ENCODE measurements at places on chromosomes 5 and 9.

- no peak for DNase-seq
Observed at GRCh38 chr9:68979538-68980314, 34.2 kb downstream of the PRKACG start.

DNA sequence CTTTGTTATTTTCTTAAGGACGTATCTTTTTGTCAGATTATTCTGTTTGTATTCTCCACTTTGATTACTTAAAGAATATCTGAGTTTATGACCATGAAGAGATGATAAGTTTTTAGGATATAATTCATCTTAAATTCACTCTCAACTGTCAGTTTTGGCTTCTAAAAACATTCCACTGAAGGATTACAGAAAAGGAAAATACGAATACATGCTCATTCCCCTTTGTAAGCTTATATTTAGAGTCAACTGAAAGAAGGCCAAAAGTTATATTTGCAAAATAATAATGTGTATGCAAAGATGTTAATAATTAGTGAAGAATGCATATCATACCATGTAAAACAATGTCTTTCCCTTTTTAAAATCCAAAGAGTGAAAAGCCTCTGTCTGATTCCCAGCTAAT lies 52.5 kb downstream of the ZNF474 start:
- DNase-seq: no peak

DNA sequence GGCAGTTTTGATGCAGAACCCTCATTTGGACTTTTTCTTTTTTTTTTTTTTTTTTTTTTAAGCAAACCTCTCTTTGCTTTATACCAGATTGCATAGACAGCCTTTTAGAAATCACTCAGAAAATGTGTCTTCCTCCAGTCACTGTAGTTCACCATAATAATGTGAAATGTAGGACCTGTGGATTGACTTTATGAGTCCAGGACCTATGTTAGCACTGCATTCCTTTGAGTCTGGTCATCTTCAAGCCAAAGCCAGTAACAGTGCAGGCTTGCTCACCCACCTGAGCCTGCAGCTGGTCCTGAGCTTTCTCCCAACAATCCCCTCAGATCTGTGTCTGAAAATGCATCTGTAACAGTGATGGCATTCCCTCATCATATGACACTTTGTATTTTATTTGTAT lies 110.7 kb upstream of the NFIL3 start:
- DNase-seq: no peak

DNA sequence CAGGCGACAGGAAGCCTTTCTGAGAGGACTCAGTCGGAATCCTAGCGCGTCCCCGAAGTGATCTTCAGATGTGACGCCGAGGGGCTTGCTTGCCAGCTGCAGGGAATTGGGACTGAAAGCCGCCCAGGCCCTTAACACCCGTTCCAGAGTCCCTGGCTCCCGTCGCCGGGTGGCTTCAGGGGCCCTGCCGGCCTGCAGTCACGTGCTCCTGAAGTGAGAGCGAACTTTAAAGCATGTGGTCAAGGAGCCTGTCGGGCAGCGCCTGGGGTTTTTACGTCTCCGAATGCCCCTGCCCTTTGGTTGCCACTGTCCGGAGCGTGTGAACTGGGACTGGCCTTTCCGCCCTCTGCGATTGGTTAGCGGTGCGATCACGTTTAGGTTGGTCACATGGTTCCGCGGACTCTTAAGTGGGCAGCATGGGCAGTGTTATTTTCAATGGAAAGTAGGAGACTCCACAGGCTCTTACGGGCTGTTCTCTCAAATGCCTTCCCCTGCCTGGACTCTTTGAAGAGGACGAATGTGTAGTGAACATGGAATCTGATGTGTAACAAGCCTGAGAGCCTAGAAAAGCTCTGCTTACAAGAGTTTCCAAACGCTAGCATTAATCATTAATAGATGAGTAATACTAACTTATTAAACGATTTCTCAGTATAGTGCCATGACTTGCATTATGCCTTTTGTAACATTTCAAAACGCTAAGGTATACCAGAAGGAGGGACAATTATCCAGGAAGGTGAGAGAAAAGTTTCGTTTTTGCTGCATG lies 1.9 kb downstream of the VLDLR start:
- peak; percentile 50 for DNase-seq

- DNase-seq: no peak
Observed at GRCh38 chr9:97415146-97415545, 3.2 kb downstream of the TDRD7 start.

DNA sequence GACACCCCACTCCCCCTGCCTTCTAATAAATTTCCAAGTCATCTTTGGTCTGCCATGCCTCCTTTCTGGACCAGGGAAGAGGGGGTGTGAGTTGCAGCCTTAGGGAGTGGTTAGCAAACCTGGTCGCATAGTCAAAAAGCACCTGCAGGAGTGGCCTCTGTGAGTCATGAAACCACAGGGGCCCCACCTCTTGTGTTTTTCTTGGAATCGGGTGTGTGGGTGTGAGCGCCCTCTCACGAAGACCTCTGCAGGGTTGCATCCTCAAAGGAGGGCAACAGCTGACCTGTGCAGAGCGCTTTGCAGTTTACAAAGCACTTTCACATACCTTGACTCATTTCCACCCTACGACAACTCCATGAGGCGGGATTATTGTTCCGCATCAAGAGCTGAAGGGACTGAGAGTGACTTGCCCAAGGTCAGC lies 36.8 kb upstream of the TEX48 start:
- no peak for DNase-seq

DNA sequence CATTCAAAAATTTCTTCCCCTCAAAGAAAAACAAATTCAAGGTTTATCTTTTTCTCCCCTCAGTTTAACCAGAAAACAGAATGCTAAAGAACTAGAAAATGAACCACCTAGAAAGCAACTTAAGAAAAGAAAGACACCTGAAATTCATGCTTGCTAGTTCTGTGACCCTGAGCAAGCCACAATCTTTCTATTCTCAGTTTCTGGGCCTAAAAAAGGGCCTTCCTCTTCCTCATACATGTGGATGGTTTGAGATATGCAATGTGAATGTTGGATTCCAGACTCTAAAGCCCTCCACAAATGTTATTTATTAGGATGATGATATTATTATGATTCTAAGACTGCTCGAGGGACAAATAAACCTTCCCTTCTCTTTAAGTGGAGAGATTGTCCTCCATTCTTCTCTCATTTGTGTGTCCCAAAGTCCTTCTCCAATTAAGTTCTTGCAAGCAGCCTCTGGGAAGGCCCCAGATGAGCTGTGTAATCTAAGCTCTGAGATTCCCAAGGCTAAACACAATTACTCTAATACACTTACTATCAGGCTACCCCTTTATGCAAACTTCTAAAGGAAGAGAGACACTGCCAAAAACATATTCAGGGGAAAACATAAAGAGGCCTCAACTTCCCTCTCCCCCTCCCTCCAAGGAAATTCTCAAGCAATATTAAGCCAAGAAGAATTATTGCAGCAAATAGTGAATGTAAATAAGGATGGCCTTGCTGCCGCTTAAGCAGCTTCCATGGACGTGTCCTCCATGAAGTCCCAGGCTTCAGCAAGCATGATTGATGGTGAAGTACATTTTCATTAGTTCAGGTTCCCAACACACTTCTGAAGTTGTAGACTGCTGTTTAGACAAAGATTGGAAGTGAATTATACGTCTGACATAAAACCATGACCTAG lies 80.2 kb downstream of the PRKACG start:
- no peak for DNase-seq

DNA sequence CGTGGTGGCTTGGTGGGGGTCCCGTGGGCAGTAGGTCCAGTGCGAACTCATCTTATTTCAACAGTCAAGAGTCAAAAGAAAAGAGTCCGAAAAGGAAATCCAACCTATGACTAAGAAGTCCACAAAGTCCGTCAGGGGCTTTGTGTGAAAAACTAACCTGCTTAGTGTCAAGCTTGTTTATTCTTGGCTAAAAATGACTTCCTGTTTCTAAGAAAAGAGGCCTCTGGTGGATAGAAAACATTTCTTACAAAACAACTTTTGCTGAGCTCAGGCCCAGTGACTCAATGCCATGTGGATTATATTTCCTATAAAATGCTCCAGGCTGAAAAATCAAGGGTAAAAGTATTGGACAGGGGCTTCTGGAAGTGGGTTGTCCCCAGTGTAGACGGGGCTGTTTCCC lies 105.9 kb downstream of the GADD45G start:
- DNase-seq: no peak

DNA sequence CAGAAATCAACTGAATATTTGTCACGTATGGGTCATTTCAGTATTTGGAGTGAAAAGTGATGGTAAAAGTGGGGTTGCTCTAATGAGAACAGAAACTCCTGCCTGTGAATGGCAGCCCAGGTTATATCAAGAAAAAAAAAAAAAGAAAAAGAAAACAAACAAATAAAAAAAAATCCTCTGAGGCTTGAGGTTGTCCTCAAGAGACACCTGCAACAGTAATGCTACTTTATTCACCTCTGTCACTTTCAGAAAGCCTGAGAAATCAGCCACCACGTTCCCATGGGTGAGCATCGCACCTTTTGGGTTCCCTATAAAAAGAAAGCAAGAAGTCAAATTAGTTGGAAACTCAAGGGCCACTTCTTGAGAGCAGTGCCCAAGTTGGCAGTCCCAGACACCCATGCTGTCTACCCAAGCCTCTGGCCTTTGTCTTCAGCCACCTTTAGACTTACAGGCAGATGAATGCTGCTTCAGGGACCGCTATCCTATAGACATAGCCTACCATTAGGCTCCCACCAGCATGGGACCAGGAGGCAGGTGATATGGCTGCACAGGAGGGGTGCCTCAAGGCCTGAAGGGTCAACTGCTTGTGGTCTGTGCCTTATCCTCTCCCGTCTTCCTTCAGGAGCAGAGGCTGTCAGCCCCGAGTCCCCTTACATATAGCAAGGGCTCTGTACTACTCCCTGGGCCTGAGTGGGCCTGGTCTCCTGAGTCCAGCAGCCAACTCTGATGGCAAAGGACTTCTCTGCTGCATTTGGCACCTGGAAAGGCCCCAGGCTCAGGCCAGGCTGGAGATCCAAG lies 31.1 kb upstream of the MEIKIN start:
- DNase-seq: no peak

- no peak for DNase-seq
Observed at GRCh38 chr9:13814647-13815400, 499.1 kb downstream of the NFIB start.

DNA sequence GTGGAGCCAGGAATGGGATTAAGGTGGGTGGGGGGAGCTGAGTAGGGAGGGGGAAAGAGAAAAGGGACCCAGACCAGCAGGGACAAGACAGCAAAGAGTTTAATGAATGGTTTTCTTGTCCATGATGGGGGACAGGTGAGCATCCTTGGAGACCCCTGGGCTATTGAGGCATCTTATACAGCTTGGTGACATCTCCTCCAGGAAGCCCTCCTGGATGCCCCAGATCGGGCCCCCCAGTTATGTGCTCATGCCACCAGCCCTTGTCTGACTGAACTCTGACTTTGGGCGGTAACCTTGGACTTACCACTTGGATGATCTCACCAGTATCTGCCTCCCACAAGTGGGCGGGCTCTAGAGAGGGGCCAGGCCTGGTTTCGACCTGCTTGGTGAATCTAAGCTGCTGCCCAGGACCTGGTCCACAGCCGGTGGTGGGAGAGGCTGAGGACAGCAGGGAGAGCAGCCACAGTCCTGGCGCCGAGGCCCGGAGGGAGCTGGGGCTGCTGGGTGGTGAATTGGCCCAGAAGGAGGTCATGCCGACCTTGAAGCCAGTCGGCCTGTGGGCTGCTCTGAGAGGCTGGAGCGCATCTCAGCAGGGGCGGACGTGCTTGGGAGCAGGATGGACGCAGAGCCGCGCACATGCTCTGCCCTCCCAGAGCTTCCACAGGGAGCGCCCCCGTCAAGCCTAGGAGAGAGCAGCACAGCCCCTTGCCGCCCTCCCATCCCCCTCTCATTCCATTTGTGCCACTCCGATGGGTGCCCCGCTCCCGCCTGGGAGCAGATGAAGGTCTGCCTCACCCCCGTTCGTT lies 36.2 kb downstream of the UNC5A start:
- DNase-seq: no peak

- DNase-seq: no peak
Observed at GRCh38 chr5:175516933-175517823, 38.8 kb downstream of the SFXN1 start.

- DNase-seq: peak; percentile 30
Observed at GRCh38 chr5:131423056-131423455, 159.2 kb downstream of the CDC42SE2 start.

DNA sequence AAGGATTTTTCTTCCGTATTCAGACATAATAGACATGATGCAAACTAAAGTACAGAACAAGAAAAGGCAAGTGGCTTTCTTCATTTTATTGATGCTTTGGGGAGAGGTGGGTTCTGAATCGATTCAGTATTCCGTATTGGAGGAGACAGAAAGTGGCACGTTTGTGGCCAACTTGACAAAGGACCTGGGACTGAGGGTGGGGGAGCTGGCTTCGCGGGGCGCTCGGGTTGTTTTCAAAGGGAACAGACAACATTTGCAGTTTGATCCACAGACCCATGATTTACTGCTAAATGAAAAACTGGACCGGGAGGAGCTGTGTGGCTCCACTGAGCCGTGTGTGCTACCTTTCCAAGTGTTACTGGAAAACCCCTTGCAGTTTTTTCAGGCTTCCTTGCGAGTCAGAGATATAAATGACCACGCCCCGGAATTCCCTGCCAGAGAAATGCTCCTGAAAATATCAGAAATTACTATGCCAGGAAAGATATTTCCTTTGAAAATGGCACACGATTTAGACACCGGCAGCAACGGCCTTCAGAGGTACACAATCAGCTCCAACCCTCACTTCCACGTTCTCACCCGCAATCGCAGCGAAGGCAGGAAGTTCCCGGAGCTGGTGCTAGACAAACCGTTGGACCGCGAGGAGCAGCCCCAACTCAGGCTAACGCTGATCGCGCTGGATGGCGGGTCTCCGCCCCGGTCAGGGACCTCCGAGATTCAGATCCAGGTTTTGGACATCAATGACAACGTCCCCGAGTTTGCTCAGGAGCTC lies 551 bp downstream of the PCDHB6 start:
- no peak for DNase-seq

DNA sequence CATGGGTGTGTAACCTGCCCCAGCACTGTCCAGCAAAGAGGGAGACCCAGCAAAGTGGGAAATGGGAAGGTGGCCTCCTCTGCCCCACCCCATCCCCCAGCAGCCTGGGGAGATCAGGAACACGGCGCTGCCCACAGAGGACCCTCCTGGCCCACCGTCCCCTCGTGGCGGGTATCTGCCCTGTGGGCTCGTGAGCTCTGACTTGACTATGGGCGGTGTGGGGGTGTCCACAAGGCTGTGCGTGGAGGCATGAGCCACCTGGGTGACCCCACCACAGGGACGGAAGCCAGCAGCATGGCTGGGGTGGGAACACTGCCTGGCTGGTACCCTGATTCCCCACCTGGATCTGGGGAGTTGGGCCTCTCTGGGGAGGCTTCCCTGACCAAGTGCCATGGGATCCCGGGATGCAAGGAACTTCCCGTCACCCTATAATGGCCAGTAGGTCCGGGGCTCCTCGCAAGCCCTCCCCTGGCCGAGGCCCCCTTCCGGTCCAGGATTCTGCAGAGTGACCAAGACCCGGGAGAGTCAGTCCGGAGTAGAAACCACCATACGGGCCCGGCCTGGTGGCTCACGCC lies 29.3 kb upstream of the SLC6A19 start:
- DNase-seq: no peak

GRCh38 chr5:32814620-32815019 lies 103.5 kb downstream of the NPR3 start:
- DNase-seq: no peak

DNA sequence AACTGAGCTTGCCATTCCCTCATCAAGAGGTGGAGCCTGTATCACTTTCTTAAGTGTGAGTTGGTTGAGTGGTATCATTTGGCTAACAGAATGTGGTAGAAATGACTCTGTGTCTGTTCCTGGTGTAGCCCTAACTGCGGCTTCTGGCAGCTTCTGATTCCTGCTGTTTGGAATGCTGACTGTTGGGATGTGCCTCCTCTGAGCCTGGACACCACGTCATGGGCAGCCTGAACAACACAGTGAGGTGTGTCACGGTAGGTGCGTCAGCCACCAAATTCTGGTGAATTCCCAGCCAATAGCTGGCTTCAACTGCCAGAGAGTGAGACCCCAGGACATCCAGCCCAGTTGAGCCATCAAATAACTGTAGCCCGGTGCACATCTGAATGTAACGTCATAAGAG lies 6.1 kb upstream of the C9orf152 start:
- no peak for DNase-seq
